ENCODE measurements at places on chromosomes 4 and X. TPM values are rescaled to one million over a fixed set of nuclear protein-coding genes. Genes with fewer than 3 reads are reported as not detected.

Gene S100G
- total RNA-seq, result not detected

Gene SRPX2
- 0.22 TPM for total RNA-seq

Gene HS3ST1
- total RNA-seq, result not detected

Gene ADH1A
- total RNA-seq, result not detected

Gene TMSB15C
- 4.2 TPM for total RNA-seq

Gene CSAG2
- not detected for total RNA-seq

Gene MAGEA1
- total RNA-seq, result not detected

Data from A172 (cell line).